ENCODE measurements at places on chromosomes 7 and 10. TPM values are rescaled to one million over a fixed set of nuclear protein-coding genes. Genes with fewer than 3 reads are reported as not detected.

- DNase-seq = no peak
Measured at GRCh38 chr7:77338883-77339629, 77.1 kb downstream of the GSAP start.

GRCh38 chr7:117679120-117679519 is 194.1 kb downstream of the CTTNBP2 start:
- no peak for DNase-seq

DNA sequence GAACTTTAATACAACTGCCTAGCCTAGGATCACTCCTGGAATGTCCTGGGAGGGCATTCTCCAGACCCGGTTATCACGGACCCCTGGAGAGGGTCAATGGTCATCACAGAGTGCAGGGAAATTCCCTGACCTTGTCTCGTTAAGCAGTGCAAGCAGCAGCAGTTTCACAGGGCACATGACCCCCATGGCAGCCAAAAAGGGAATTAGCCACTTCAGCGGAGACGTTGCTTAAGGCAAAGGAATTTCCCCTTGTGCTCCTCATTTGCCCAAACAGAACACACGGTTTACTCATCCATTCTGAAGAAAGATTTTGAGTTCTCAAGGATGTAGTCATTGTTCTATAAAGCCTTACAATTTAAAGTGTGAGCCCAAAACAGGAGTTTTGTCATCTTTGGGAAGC is 260.3 kb downstream of the SNX13 start:
- DNase-seq = no peak

- no peak for DNase-seq
Measured at GRCh38 chr7:12884856-12885440, 197.5 kb downstream of the ARL4A start.

GRCh38 chr10:91520661-91521060 is 110.5 kb downstream of the HECTD2 start:
- DNase-seq = no peak

DNA sequence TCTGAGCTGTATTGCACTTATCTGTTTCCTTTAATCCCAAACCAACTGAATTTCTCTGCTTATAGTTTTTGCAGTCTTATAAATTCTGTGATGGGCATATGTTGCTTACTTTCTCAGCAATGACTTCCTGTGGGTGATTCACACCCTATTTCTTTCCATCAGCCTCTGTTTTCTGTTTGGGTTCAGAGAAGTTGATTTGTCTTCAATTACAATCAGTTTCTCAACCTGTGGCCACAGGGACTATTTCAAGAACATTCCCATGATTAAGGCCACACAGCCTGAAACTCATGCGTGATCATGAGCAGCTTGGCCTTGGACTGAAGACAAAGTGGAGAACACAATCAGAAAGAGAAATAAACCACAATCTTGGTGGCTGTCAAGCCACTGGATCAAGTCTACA is 1174.6 kb upstream of the C7orf33 start:
- no peak for DNase-seq

DNA sequence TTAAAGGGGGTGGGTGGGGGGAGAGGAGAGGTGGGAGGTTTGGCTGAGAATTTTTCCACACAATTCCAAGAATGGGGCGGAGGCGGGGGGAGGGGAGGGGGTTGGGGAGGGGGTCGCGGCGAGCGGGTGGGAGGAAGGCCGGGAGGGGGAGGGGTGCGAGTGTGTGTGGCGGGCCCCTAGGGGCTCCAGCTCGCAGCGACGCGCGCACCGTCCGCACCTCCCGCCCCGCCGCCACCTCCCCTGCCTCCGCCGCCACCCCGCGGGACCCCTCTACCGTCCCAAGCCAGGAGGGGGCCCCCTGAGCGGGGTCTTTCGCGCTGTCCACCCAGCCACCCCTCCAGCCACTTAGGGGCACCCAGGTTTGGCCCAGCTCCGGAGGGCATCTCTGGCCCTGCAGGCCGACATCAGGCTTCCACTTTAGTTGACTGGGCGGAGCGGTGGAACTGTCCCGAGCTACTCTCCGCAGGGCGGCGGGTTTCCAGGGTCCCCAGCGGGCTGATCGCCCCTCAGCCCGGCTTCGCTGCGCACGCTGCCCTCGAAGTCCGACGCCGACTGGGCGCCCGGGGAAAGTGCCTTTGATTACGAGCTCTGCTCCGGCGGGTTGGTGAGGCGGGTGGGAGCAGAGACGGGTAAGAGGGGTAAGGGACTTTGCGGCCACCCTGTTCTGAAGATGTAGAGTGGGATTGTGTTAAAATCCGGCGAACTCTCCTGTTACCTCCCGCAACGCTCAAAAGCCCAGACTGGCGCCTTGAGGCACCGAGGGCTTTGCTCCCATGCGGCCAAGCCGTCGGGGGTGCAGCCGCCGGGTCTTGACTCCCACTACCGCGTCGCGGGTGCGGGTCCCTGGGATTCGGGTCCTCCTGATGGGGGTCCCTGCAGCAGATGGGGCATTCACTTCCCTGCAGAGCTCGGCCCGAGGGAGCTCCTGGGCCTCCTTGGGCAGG is 1.8 kb upstream of the VAX1 start:
- DNase-seq = no peak

GRCh38 chr10:60781661-60782060 is 3.4 kb downstream of the CDK1 start:
- DNase-seq = no peak

DNA sequence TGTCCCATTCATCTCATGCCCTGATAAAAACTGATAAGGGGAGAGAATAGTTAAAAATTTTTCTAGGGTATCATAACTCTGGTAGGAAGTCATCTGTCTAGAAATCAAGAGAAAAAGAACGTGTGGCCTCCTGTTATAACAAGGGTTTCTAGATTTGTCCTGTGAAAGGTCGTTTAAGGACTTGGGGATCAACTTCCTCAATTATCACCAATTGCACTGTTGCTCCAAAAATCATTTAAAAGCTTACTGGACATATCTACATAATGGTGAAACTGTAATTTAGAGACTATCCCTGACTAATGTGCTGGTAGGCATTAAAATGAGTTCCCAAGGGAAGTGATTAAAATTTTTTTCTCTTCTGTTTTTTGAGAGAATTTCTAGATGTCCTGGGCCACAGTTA is 58.2 kb downstream of the GPR141 start:
- no peak for DNase-seq

GRCh38 chr7:80552031-80552694 is 40.3 kb upstream of the GNAT3 start:
- DNase-seq = no peak

DNA sequence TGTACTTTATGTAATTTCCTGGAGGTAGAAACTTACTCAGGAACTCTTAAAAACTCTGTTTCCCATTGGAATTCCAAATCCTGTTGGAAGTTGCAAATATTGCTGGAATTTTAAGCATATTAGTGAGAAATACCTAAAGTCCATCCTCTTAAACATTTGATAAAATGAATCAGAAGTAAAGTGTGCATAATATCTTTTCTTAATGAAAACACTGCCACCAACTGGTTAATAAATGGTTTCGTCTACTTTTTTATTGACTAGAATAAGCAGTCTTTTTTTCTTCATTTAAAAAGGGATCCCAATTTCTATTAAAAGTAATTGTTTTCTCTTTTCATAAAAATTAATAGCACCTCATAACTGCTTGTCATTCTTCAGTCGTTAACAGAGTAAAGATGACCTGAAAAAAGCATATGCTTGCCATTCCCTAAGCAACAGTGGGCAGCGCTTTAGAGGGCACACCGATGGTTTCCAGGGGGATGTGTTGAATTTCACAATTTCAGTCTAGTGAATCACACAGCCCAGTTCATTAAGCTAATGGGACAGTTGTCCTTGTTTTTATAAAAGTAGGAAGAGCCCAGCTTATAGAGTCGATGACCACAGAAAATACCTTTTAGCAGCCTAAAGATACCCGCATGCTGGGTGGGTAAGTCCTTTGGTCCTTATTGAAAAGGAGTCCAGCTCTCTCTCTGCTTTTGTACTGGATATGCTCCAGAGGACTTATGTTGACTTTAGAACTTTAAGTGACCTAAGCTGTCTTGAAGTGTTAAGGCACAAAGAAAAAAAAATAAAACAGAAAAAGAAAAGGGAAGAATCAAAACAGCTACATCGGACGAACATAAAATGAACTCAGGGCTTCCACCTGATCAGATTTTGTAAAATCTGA is 28.5 kb downstream of the NPS start:
- no peak for DNase-seq

- DNase-seq = no peak
Measured at GRCh38 chr10:107553470-107553869, 389.0 kb upstream of the SORCS1 start.

- no peak for DNase-seq
Measured at GRCh38 chr10:63430091-63430998, 35.4 kb downstream of the JMJD1C start.

DNA sequence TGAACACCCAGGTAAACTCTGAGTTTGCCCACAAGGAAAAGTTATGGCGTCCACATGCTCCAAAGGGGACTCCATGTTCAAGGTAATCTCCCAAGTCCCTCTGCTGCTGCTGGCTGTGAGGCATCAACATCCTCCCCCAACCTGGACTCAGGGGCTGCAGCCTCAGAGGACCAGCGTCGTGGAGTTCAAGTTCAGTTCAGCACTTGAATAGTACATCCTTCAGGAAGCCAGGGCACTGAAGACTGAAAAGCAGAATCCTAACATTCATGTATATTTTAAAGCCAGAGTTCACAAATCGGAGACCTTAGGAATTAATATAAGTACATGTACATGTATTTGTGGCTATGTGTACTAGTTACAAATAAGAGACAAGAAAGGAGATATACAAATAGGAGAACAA is 90.4 kb downstream of the PTPRE start:
- DNase-seq = no peak

- DNase-seq = no peak
Measured at GRCh38 chr7:68573271-68574005, 1024.8 kb upstream of the AUTS2 start.

GRCh38 chr10:11164803-11165590 is 147.3 kb downstream of the CELF2 start:
- peak; percentile 32 for DNase-seq

- no peak for DNase-seq
Measured at GRCh38 chr10:35356725-35357092, 20.4 kb downstream of the CCNY start.

- no peak for DNase-seq
Measured at GRCh38 chr10:63866747-63867140, 345.5 kb downstream of the REEP3 start.

DNA sequence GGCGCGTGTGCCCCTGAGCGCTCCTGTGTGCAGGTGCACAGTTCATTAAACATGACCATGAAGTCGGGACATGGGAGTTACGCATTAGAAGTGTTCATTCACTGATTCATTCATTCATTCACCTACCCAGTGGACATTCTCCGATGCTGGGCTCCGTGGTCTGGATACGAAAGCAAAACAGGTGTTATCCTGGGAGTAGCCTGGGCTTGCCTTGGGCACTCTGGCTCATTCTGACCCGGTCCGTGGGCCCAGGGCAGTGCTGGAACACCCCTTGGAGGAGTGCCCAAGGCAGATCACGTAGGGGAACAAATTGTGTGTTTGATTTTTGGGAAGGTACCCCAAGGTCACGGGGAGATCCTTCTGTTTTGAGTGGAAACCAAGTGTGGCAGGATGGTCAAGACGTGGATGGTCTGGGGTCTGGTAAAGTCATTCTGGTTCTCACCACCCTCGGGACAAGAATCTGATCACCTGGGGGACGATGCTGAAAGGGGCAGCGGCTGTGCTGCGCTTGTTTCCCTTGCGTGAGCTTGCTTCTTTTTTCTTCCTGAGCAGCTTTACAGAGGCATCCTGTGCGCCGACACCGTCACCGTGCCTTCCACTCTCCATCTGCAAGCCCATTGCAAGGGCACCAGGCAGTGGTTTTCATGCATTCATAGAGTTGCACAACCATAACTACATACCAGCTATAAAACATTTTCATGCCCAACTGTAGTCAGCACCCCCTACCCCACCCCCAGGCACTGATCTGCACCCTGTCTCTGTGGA is 10.1 kb downstream of the ELFN1 start:
- no peak for DNase-seq

- no peak for DNase-seq
Measured at GRCh38 chr10:131053192-131053591, 258.3 kb downstream of the TCERG1L start.

GRCh38 chr7:44960011-44960580 is 18.7 kb downstream of the MYO1G start:
- DNase-seq = no peak

GRCh38 chr7:131829947-131830558 is 273.6 kb upstream of the PODXL start:
- no peak for DNase-seq

DNA sequence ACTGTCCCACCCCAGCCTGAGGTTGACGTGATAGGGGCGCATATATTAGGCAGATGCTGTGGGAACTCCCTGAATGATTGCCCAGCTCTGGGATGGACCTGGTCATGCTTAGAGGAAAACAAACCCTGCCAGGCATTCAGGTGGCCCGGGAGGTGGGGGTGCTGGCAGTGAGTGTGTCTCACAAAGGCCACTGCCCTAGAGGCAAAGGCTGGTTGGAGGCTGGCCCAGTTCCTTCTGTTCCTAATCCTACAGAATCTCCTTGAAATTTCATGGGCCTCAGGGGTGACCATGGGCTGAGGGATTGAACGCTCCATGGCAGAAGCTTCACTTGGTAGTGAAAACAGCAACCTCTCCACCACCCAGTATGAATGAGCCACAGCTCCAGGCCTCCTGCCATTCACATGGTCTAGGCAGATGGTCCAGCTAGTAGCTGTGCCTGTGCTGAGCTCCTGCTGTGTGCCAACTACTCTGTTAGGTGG is 25.6 kb downstream of the ADRA2A start:
- DNase-seq = no peak

GRCh38 chr7:115033917-115034459 is 112.1 kb downstream of the MDFIC start:
- no peak for DNase-seq

DNA sequence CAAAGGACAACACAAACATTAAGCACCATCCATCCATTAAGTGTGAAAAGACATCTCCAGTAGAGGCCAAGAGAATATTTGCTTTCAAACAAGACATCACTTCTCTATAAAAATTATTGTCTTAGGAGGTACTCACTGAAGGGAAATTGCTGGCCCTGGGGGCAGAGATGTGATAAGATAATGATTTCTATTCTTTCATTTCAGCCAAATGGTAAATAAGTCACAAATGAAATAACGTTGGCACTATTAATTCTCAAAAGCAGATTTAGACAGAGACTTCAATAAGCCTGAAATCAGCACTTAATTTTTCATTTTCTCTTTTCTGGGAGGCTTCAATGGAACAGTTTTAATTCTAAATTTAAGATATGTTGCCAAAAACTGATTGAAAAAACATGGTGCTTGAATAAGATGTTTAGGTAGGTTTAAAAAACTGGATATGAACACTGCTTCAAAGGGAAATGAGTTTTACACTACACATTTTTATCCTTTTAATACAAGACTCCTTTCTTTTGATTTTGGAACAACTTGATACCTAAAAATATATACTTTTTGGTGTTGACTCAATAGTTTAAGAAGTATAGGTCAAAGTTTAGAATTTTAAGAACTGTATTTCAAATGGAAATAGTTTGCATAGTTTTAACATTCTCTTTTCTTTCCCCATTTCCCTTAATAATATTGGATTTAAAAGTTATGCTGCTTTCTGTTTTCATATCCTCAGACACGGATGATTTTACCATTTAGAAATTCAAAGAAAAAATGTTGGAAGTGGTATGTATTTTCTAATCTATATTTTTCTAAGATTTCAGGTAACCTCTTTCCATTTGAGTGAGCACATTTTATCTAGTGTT is 204.0 kb downstream of the AHR start:
- DNase-seq = no peak

THSD7A gene
- total RNA-seq = not detected

LIPN gene
- 0.80 TPM for total RNA-seq

SPDYE6 gene
- total RNA-seq = not detected

SPACDR gene
- 1.7 TPM for total RNA-seq

GDF10 gene
- 0.17 TPM for total RNA-seq

ANXA8 gene
- not detected for total RNA-seq

Measured in T-helper 17 cell (primary cell).